ENCODE measurements at places on chromosomes 2 and 18.

DNA sequence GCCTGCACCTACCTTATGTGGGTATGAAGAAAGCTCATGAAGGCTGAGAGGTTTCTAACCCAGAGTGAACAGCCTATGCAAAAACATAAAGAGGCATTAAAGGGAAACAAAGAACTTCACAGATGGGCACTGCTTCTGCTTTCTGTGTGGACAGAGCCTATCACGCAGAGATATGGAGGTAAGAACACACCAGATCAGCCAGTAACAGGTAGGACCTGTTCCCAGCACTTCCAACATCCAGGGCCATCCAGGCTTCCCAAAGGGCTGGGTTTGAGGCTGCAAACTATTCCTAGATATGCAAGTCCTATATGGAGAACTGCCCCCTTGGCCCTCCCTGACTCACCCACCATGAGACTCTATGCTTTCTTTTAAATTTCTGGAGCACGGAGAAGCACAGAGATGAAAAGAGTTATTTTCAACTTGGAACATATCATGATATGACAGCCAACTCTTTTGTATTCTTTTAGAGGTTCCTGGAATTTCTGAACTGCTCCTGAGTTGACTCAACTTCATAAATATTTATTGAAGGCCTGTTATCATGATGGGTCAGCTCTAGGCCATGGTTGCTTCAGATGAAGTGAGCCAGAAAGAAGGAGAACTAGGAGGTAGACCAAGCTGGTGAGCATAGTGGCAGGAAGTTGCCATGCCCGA lies 77.4 kb upstream of the PPP1CB start:
- DNase-seq = no peak

GRCh38 chr2:234257859-234258561 lies 207.5 kb downstream of the SPP2 start:
- DNase-seq = peak; percentile 93

GRCh38 chr2:71277536-71278103 lies 50.7 kb upstream of the PAIP2B start:
- peak; percentile 75 for DNase-seq

DNA sequence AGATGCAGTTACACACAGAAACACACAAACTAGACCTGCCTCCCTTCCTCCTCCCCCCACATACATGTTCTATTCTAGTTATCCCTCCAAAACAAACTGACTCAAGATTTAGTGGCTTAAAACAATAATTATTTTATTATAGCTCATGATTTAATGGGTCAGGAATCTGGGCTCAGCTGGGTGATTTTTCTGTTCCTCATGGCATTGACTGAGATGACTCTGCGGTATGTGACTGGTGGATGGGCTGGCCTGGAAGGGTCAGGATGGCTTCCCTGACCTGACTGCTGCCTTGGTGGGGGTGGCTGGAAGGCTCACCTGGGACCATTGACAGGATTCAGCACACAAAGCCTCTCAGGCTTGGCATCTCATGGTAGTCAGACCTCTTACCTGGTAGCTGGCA lies 33.7 kb upstream of the NTSR2 start:
- DNase-seq = no peak

- peak; percentile 37 for DNase-seq
Measured at GRCh38 chr2:176096243-176096985, 3.2 kb upstream of the HOXD12 start.

GRCh38 chr2:159130302-159130701 lies 156.2 kb downstream of the WDSUB1 start:
- no peak for DNase-seq

DNA sequence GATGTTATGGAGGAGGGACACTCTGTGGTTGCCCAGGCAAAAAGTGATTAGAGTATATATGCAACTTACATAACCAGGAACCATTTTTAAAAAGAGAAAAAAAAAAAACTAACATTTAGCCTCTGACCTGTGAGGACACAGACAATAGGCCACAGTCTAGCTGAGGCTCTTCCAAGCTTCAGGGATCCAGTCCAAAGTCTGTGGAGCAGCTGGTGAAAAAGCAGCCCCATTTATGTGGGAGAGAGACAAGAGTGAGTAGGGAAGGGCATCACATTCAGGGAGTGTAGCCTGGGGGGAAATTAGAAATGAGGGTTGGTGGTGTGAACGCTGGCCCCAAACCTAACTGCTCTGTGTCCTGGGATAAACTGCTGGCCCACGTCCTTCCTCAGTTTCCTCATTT lies 122.8 kb downstream of the MYO5B start:
- no peak for DNase-seq

DNA sequence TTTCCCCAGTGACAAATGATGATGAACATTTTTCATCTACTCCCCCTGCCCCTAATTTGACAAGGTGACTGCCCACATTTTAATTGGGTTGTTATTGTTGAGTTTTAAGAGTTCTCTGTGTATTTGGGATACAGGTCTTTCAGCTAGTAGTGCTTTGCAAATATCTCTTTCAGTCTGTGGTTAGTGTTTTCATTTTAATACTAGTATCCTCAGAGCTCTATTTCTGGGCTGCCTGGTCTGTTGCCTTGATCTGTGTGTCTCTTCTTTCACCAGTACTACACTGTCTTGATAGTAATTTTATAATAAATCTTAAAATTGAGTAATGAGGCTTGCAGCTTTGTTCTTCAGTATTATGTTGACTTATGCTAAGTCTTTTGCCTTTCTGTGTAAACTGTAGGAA lies 19.7 kb downstream of the EIF5B start:
- no peak for DNase-seq

- no peak for DNase-seq
Measured at GRCh38 chr18:54222922-54223567, 1.4 kb downstream of the MBD2 start.

DNA sequence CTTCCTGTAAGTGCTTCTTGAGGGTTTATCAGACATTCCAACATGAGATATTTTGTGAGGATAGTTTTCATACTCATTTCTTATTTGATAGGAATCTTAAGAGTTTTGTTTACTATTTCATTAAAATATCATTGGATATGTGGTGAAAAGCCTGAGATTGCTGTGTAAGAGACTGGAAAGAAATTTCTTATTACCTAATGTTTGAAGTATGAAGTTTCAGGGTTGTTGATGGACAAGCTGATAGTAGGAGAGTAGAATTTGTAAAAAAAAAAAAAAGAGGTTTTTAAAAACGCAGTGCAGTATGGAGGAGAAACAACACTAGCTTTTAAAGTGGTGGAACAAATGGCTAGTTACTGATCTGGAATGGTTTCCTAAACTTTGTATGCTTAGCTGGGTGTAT lies 7.7 kb downstream of the EPB41L5 start:
- DNase-seq = no peak

- DNase-seq = no peak
Measured at GRCh38 chr18:10387399-10387798, 67.0 kb upstream of the APCDD1 start.

DNA sequence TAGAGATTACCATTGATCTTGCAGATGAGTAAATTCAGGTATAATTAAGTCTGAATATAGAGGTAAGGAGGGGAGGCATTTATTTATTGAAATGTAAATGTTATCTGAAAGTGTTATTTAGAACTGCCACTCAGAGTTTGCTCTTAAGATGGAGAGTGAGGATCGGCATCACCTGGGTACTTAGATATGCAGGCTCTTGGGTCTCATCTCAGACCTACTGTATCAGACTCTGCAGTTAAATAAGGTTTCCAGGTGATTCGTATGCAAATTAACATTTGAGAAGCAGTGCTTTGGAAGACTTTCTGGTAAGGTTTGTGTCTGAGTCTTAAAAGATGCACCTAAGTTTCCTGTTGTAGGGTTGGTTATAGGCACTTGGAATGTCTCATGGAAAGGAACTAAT lies 9.2 kb downstream of the HTR2B start:
- DNase-seq = no peak

DNA sequence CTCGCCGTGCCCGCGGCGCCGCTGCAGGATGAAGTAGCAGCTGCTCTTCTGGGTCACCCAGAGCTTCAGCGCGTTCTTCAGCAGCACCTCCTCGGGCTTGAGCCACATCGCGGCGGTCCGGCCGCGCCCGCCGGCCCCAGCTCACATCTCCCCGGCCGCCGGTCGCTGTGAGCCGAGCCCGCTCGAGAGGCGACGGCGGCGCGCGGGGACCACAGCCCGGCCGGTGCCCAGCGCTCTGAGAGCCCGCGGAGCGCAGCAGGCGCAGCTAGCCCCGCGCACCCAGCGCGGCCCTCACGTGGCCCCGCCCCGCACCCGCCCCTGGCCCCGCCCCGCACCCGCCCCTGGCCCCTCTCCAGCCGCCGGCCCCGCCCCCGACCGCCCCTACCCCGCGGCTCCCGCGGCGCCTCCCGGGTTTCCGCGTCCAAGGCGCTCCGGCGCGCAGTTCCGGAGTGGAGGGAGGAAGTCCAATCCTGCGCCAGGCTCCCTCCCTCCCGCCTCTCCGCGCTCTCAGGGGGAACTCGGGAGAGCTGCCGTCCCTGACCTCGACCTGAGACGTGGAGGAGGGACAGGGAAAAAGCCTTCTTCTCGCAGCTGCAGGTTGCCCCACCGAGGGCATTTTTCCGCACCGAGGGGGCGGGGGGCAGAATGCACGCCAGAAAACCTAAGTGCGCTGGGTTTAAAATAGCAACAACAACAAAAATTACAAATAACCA lies at the start of gene TBC1D8:
Gene TBC1D8, minus strand, starts transcription at position 237 of the 713 bp plus-strand sequence. Its CDS starts 129 bp downstream, at position 108.
- DNase-seq = peak; percentile 98

DNA sequence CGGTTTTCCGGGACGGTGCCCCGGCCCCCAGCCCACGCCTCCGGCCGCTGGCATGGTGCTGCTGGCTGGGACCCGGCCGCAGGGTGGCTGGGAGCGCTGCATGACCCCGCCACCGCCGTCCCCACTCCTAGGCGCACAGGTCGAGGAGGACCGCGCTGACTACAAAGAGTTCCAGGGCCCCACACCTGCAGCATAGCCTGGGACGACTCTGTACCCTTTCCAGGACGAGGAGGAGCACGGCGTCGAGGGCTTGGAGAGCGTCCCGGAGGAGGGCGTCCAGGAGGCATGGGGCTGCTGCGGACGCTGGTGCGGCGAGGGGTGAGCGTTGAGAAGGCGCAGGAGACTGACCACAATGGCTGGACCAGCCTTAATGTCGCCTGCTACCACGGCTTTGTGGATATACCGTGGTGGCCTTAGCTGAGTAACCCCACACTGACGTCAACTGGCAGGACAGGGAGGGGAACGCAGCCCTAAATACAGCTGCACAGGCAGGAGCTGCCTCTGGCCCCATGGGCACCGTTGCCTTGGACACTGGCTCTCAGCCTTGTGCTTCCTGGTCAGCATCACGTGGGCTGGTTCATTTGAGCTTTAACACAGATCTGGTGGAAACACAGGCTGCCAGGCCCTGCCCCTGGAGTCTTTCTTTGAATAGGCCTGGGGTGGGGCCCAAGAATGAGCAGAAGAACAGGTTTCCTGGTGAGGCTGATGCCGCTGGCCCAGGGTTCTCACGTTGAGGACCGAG lies 40.9 kb upstream of the TRIM43B start:
- peak; percentile 24 for DNase-seq

DNA sequence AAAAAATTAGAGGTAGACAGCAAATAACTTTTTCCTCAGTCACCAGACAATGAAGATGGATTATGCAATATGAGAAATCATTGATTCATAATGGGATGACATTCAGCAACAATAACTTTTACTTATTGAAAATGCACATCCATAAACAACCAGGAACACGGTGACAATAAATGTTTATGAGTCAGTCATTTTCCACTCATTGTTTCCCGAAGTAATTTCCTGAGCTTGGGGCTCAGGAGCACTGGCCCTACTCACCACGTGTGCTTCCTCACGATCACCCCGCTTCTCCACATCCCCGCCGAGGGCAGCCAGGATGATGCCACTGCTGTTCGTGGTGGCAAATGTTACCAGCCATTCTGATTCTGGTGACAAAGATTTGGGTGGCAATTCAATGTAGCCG lies 156.3 kb downstream of the LAMA1 start:
- no peak for DNase-seq

- DNase-seq = no peak
Measured at GRCh38 chr2:28453396-28453795, 42.5 kb upstream of the PLB1 start.

DNA sequence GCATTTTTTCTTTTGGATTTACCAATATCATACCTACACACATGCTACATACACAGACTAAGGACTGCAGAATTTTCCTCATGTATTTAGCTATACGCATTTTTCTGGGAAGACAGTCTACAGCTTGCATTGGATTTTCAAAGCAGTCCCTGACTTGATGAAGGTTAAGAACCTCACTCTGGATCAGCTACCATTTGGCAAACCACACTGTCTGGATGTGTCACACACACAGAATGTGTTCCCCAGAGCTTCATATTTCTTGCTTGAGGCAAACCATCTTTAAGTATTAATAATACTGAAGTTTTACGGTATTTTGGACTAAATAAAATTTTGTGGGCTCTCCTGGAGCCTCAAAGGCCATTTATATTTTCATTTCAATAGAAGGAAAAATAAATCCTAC lies 102.3 kb downstream of the TCF4 start:
- DNase-seq = no peak

DNA sequence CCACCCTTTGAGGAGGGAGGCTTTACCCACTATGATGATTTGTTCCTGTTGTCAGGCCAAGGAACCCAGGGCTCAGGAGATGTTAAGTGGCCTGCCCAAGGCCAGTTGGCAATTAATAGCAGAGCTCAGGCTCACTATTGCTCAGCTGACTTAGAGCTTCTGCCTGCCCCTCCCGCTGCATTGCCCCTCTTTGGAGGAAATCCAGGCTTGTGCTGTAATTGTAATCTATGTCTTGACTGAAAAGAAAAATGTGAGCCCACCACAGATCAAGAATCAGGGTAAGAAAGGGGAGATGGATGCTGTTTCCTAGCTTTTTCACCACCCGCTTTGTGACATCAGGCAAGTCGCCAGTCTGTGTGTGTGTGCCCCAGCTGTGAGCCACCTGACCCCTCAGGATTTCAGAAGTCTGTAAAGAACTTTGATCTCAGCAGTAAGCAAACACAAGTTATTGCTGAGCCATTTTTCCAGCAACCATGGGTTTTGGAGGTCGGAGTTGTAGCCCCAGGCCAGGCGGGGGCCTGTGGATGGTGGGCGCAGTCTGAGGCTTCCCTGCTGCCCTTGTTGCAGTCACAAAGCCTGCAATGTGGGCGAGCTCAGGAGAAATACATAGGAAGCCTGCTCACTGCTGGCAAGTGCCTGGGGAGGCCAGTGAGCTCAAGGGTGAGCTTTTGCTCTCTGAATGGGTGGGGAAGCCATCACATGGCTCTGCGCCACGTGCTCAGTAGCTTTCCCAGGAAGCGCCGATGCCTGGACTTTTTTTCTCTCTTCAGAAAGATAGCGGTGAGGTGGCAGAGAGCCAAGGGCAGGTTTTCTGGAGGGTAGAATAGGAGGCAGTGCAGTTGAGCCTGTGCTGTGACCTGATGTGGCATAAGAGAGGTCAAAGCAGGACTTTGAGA lies 6.1 kb downstream of the CABLES1 start:
- no peak for DNase-seq

- no peak for DNase-seq
Measured at GRCh38 chr2:233256048-233256447, 4.6 kb downstream of the ATG16L1 start.

- no peak for DNase-seq
Measured at GRCh38 chr18:66640431-66640830, 36.5 kb upstream of the CDH19 start.

- no peak for DNase-seq
Measured at GRCh38 chr18:28626756-28627155, 449.8 kb upstream of the CDH2 start.

- peak; percentile 27 for DNase-seq
Measured at GRCh38 chr2:115560666-115561065, 1118.2 kb downstream of the DPP10 start.

- no peak for DNase-seq
Measured at GRCh38 chr2:85429924-85430289, 11.4 kb downstream of the SH2D6 start.
